NCI-H1417 (cell line): ENCODE measurements at places on chromosomes 7 and 10.

GRCh38 chr10:6072215-6072934 lies 10.2 kb upstream of the IL2RA start:
- no peak for DNase-seq

GRCh38 chr10:117240621-117241529 lies at the start of gene SLC18A2:
Gene SLC18A2, plus strand, starts transcription at chr10:117241114. Its CDS starts 580 bp downstream, at chr10:117241694.
- DNase-seq: no peak

- no peak for DNase-seq
Measured at GRCh38 chr7:102926783-102927140, 14.0 kb downstream of the LRRC17 start.

DNA sequence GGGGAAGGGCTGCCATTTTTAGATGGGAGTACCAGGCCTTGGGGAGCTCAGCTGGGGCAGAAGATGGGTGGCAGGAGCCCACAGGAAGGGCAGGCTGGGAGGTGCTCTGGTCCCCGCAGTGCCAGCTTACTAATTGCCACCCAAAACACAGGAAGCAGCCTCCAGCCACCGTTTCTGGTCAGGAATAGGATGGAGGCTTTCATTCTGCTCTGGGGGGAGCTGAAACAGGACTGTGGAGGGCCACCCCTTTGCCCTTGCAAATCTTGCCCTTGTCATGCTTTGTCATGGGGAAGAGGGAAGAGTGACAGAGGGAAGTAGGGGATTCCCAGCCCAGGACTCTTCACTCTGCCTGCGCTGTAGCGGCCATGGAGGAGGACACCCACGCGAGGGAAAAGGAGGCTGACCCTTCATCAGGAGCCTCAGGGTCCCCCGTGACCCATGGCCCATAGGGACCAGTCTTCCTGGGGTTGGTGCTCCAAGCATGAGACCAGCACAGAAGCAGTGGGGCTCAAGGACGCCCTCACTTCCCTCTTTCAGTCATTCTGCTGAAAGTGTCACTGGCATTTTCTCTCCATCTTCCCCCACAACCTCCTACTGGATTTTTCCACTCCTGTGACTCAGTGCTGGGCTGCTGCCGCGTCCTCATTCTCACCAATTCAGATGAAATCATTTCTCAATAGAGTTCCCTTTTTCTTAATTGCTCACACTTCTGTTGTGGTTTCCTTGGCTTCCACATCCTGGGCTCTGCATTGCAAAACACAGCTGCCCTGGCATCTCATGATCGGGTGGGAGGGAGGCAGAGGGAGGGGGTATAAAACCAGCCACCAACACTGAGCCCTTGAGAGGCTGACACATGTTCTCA lies 61.9 kb downstream of the MKI67 start:
- DNase-seq: no peak

- DNase-seq: no peak
Measured at GRCh38 chr7:88337572-88337971, 30.9 kb upstream of the STEAP4 start.

DNA sequence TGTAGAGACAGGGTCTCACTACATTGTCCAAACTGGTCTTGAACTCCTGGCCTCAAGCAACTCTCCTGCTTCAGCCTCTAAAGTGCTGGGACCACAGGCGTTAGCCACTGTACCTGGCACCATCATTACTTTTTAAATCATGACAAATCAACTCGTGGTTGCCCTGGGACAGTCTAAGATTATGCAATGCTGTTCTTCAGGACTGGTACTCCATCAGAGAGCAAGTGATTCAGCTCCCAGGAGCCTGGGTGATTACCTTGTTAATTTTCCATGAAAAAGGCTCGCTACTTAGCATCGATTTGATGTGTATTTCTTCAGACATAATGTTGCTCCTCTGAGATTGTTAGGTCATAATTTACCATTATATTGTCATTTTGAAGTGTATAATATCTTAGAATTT lies 158.9 kb upstream of the STEAP4 start:
- no peak for DNase-seq

- DNase-seq: peak; percentile 41
Measured at GRCh38 chr7:148623586-148624282, 33.2 kb downstream of the C7orf33 start.

DNA sequence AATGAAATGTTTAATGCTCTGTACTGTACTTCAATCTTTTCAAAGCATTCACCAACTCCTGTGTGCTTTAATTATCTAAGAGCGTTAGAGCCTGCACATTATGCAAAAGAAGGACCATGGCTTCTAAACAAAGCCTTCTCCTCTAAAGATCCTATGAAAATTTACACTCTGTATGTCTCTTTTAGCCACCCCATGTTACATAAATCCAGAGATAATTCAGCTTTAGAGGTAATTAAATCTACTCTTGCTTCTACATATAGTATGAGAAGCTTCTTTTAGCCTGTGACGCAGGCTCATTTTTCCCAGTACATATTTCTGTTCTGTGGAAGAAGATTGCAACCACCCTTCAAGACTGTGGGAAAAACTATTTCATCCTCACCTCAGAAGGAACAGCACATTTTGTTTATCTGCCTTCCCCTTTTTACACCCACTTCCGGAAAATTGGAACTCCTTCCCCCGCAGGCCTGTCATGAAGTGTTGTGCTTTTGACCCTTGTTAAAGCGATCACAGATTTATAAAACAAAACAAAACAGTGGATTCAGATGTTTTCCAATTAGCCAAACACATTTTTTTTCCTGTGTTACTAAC lies 8.1 kb upstream of the TAS2R16 start:
- DNase-seq: no peak

GRCh38 chr7:45564886-45565455 lies 9.2 kb upstream of the ADCY1 start:
- no peak for DNase-seq

DNA sequence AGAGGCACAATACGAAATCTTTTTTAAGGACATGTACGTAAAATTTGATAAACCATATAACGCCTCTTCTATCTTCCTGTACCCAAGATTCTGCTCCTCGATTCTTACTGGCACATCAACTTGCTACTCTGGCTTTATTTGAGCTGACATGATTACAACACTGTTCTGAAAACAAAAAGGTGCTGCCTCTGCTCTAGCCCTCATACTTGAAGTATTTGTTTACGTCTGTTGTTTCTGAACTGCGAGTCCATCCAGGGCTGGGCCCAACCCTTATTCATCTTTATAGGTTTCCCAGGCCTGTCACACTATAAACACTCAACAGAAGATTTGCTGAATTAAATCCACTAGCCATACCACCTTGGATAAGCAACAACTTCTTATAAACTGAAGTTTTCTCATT lies 96.2 kb upstream of the SVIL start:
- no peak for DNase-seq

DNA sequence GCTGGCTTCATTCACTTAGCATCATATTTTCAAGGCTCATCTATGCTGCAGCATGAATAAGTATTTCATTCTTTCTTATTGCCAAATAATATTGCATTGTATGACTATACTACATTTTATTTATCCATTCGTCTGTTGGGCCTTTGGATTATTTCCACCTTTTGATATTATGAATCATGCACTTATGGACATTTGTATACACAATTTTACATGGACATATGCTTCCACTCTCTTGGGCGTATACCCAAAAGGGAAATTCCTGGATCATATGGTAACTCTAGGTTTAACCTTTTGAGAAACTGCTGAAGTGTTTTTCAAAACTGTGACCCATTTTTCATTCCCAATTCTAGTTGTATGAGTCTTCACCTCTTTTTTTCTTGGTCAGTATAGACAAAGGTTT lies 80.3 kb upstream of the GNAI1 start:
- DNase-seq: no peak

DNA sequence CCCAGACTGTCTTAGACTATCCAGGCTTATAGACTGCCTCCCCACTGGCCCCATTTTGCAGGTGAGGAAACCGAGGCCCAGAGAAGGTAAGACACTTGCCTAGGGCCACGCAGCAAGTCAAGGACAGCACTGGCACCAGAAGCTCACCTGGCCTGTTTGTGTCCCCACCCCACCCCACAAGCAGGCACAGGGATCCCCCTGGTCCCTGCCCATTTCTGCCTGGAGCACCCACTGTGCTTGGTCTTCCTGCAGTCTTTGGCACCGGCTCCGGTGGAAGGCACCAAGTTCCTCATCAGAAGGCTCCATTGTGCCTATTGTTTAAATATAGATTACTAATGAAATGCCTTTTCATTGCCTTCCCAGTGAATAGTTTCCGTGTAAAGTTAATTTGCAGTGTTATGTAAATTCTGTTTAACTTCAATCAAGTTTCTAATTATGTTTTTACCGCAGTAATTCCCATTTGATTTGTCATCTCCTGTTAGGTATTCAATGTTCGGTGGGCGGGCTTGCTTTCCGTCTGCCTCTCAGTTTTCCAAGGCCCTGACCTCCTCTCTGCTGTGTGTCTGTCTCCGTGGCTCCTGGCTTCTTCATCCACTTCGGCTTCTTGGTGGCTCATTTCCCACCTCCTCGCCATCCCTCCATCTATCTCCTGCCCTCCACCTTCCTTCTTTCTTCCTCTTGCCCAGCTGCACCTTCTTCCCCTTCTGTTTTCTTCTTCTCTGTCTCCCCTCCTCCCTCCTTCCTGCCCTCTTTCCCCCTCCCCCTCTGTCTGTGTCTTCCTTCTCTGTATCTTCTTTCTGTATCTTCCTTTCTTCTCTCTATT lies 75.8 kb downstream of the ZMIZ1 start:
- DNase-seq: no peak

- no peak for DNase-seq
Measured at GRCh38 chr7:94618126-94618525, 37.8 kb downstream of the SGCE start.

DNA sequence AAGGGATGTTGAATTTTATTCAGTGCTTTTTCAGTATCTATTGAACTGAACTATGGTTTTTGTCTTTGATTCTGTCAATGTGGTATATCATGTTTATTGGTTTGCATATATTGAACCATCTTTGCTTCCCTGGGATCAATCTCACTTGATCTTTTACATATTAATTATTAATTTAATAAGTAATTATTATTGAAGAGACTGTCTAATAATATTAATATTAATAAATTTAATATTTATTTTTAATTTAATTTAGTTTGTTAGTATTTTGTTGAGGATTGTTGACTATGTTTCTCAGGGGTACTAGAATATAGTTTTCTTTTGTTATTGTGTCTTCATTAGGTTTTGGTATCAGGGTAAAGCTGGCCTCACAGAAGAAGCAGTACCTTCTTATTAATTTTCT lies 26.5 kb upstream of the TRA2A start:
- no peak for DNase-seq

- DNase-seq: no peak
Measured at GRCh38 chr7:24141874-24142509, 142.0 kb upstream of the NPY start.

DNA sequence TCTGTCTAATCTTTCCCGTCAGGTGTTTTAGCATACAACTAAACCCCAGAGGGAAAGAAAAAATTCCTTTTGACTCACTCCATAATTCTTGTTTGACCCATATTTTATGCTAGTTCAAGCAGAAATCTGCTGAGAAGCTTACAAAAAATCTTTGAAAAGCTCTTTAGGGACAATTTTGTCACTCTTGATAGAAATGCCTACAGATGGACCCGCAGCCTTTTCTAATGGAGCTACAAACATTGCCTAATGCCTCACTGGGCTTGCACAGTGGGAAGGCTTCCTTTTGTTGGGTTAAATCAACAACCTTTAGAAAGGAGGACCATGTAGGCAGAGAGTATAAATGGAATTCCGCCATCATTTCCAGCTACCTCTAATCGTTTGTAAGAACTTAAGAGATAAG lies 344.5 kb downstream of the PCLO start:
- DNase-seq: no peak

- DNase-seq: peak; percentile 32
Measured at GRCh38 chr10:100338434-100339036, 8.5 kb upstream of the SCD start.

DNA sequence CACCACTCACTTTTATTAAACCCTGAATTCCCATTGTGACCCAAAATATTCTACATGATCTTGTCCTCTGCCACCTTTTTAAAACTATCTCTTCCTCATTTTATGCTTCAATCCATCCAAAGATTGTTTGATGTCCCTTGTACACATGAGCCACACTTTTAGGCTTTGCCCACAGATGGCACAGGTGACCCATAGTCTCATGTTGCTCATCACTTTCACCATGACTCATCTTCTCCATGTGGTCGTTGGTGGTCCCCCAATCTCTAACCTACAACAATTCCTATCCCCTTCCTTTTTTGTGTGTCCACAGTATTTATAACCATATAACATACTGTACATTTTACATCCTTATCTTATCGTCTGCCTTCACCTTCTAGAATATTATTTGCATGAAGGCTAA lies 271.5 kb upstream of the ZWINT start:
- no peak for DNase-seq

DNA sequence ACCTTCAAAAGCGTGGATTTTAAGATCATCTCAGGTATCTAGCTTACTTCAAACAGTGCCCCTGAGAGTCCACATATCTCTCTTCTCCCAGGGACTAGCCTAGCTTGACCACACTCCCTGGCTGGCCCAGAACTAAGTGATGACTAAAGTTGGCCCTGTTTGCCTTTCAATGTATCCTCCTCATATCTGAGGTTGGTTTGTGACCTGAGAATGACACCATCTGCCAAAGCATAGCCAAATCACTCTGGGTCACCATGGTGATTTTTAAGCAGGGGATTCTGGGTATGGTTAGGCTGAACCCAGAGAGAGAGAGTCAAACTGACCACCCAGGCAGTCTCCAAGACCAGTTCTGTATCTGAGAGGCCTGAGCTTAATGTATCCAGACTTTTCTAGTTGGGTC lies 16.2 kb downstream of the CNNM1 start:
- DNase-seq: no peak

GRCh38 chr7:41190581-41190980 lies 512.3 kb downstream of the INHBA start:
- no peak for DNase-seq

DNA sequence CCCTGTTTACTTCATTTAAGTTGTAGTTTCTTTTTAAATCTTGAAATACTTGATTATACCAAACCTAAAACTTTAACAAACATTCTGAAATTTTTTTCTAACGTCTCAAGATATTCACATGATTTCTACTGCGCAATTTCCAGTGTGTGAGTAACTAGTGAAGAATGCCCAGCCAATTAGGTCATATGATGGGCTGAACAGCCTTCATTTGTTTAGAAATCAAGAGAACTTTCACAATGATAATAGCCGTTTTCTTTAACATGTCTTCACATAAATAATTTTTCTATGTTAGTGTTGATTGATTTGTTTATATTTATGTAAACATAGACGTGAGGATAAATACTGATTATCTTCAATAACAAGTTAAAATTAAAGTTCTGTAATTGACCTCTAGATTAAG lies 21.8 kb downstream of the STAM start:
- DNase-seq: no peak
